Cardiac septum (tissue), 1 donor: ENCODE measurements at places on chromosomes 4 and X. TPM values are rescaled to one million over a fixed set of nuclear protein-coding genes. Genes with fewer than 3 reads are reported as not detected.

CFAP299 gene
- not detected for total RNA-seq

EDA2R gene
- total RNA-seq: 5.7 TPM

ALPK1 gene
- 4.9 TPM for total RNA-seq

KCND1 gene
- 0.27 TPM for total RNA-seq

ADAMTS3 gene
- 0.75 TPM for total RNA-seq

SLC4A4 gene
- total RNA-seq: 22.0 TPM

RBM47 gene
- total RNA-seq: 3.3 TPM

DNA sequence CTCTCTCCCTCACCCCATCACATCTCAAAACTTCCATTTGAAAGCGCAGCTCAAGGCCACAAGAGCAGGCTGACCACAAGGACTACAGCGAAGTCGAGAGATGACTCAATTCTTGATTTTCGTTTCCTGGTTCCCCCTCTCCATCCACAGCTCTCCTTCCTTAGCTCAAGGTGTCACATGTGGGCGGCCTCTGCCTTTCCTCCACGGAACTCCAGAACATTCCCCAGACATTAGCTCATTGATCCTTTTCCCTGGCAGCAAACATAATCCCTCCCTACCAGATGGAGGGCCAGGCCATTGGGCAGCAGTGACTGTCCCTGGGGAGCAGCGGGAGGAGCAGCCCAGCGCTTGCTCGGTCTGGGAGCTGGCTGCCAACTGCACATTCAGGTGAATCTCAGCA, 56.3 kb downstream of the CCDC149 start:
- no peak for DNase-seq

GRCh38 chr4:147425019-147425418, 55.9 kb upstream of the EDNRA start:
- no peak for DNase-seq

- DNase-seq: no peak
Observed at GRCh38 chr4:36348403-36348938, 67.1 kb downstream of the DTHD1 start.

DNA sequence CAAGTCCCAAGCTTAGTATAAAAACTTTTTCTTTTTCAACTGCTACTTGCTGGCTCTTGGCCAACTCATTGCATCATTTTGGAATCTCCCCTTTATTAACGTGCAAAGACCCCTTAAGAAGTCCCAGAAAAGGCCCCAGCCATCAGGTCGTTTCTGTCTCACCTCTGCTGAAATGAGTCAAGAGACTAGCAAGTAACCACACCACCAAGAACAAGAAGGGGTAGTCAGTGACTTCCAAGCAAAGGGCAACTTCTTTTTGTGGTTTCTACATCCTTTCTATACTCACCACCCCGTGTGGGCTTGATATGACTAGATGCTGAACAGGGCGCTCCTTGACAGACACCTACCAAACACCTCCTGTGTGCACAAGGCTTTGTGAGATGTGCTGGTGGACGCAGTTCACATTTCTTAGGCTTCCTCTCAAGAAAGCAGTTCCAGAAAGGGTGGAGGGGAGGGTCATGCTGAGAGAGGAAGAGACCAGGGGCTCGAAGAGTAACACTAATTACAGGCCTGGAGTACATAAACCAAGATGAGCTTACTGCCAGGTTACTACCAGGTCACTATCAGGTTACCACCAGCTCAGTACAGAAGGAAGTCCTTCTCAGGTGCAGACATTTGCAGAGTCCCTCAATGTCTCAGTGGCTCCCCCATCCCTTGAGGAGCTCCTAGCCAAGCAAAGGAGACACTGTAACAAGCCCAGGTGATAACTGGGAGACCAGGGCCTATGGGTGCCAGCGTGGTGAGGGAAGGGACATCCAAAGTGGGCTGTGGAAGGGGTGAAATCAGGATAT, 19.3 kb downstream of the JAKMIP1 start:
- no peak for DNase-seq

DNA sequence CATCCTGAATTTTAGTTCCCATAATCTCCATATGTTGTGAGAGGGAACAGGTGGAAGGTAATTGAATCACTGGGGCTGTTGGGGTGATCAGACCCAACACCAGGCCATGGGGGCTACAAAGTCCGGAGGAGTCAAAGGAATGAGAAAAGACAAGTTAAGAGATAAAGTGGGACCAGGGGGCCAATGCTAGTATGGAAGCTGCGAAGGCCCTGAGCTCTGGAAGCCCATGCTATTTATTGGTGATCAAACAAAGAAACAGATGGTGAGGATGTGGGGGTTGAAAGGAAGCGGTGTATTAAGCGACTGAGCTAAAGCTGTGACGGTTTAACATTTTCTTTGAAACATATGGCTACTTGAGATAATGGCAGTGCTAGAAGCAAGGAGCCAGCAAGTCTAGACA, 132.8 kb downstream of the PDGFC start:
- no peak for DNase-seq

GRCh38 chrX:43386875-43387274, 269.2 kb upstream of the MAOA start:
- no peak for DNase-seq

DNA sequence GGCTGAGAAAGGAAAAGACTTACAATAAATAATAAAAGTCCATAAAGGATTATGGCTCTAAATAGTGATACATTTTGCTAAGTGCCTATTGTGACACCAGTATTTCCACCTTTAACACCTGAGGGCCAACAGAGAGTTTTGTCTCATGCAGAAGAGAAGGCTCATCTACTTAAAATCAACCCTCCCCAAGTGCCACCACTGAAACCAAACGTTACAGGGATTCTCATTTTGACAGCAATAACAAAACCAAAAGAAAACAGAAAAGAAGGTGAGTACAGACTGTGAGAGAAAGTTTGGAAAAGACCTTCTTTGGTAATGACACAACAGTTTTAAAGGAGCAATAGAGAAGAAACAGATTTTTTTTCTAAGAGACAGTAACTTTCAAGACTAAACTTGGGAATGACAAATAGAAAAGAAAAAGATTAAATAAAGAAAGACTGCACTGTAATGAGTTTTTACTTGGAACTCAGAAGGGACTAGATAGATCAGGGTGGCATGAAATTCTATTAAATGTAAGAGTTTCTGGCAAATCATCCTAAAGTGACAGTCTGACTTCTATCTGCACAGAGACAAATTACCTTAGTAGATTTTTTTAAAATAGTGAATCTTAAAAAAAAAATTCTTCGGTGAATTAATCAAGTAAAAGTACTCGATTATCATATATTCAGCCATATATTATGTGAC, 109.7 kb downstream of the ZNF827 start:
- DNase-seq: no peak

DNA sequence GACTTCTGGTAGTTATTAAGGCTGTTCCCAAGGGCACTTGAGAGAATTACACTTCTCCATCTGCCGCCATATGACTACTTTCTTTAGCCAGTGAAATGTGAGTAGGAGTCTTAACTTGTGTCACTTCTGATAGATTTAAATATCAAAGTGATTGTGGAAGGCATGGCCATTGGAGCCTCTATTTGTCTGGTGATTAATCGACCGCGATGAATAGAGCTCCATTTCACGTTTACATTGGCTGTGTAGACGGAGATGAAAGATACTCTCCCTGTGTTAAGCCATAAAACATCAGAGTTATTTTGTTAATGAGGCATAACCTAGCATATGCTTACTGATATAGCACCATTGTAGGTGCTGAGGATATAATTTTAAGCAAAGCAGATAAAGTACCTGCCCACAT, 852.4 kb downstream of the CCSER1 start:
- no peak for DNase-seq

DNA sequence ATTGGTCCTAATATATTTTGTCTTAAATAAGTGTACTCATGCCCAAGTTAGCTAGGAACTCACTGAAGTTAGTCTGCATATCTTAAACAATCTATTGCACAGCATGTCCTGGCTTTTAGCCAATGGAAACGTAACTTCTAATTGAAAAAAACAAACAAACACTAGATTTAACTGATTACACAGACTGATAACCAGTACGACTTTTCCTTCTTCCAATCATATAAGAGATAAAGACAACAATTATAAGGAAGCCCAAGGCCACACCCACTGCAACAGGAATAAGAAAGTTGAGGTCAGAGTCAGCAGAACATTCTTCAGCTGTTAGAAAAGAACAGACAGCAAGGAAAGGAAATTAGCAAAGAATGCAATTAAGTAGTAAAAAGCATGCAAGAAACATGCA, 40.8 kb downstream of the LAMP2 start:
- DNase-seq: no peak

- no peak for DNase-seq
Observed at GRCh38 chr4:154958621-154959358, 177.7 kb downstream of the RBM46 start.

- DNase-seq: no peak
Observed at GRCh38 chr4:80608281-80608980, 272.9 kb downstream of the CFAP299 start.
